HS-5 (cell line): ENCODE measurements at places on chromosomes 5 and 9.

GRCh38 chr5:172164769-172165212 lies 23.2 kb downstream of the STK10 start:
- no peak for DNase-seq

DNA sequence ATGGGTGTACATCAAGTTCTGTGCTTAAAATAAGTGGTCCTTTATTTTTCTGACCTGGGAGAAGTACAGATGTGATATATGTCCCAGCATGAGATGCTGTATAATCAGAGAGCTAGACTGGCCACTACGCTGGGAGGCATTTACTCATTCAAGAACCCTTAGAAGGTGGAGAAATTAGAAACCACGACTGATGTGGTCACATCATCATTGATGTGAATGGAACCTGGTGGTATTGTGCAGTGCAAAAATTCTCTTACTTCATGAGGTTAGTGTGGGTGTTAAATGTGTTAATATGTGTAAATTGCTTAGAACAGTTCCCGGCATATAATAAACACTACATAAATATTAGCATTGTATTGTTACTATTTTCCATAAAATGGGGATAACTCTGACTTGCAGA lies 69.5 kb upstream of the CKMT2 start:
- DNase-seq: no peak

DNA sequence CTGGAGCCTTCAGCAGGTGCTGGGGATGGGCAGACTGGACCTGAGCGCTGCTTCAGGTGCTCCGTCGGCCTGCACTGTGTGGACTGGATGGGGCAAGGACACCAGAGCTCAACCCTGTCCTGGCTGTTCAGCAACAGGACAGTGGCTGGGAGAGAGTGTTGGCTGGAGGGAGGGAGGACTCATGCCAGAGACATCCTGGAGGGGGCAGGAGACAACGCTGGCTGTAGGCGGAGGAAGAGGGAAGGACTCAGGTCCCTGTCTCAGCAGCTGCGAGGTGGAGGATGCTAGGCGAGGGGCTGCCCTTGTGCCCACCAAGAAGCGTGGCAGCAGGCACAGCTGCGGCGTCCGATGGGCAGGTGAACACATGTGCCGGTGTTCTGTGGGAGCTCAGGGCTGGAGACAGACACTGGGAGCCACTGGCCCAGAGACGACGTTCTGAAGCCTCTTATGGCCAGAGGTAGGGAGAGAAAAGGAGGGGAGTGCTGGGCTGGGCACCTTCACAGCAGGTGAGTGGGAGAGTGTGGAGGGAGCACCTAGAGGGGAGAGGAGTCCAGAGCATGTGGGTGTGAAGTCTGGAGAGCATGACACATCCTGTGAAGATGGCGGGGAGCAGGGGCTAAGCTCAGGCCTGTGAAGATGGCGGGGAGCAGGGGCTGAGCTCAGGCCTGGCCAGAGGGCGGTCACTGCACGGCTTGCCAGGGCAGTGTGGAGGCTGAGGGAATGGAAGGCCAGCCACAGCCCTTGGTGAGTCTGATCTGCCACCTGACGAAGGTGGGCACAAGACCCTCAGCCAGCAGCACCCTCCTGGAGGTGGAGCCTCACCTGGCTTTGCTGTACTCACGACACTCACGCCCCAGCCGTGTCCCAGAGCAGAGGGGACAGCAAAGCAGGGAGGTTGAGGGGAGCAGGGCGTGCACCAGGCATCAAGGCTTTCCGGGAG lies 79.1 kb upstream of the FCN1 start:
- no peak for DNase-seq

GRCh38 chr9:121667890-121668289 lies 16.5 kb downstream of the DAB2IP start:
- no peak for DNase-seq

DNA sequence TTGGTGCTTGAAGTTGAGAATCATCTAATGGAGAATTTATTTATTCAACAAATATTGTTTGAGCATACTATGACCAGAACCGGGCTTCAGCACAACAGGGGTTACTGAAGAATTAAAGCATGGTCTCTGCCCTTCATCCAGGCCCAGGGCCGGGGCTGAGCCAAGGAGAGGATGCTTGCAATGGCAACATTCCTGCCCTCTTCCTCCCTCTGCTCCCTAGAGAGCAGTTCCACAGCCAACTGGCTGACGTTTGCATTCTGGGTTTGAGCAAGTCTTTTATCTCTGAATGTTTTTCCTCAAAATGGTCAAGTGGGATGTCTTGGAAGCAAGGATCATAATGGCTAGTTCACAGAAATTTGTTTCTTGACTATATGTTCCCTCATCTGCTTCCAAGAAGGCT lies 80.7 kb downstream of the GLDC start:
- no peak for DNase-seq

DNA sequence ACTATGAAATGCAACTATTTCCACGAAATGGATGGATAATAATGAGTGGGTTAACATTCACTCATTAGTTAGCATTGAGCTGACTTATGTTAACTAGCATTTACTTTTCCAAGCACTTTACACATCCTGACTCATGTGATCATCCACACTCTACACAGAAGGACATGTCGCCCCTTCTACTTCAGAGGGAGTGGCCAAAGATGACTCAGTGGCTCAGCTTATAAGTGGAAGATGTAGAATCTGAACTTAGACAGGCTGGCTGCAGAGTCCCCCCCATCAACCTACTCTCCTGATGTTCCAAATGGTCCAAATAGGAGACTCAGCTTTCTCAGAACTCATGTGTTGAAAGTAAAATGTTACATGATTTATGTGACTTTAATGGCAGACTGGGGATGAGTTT lies 146.0 kb downstream of the ADCY2 start:
- DNase-seq: no peak

DNA sequence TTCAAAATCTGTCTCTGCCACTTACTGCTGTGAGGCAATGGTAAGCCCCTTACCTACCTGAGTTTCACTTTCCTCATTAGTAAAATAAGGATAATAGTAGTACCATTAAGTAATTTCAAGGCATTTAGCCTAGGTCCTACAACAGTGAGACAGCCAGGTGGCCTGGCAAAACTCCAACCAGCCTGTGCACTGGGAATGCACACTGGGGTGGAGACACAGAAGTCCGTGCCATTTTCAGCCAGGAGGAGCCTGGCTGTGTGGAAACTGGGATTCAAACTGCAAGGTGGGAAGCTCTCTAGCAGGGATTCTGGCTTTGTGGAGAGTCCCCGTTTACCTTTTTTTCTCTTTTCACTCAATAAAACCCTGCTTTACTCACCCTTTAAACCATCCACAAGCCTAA lies 630.4 kb downstream of the PRELID2 start:
- no peak for DNase-seq

GRCh38 chr9:17742067-17742466 lies 163.2 kb downstream of the SH3GL2 start:
- no peak for DNase-seq

DNA sequence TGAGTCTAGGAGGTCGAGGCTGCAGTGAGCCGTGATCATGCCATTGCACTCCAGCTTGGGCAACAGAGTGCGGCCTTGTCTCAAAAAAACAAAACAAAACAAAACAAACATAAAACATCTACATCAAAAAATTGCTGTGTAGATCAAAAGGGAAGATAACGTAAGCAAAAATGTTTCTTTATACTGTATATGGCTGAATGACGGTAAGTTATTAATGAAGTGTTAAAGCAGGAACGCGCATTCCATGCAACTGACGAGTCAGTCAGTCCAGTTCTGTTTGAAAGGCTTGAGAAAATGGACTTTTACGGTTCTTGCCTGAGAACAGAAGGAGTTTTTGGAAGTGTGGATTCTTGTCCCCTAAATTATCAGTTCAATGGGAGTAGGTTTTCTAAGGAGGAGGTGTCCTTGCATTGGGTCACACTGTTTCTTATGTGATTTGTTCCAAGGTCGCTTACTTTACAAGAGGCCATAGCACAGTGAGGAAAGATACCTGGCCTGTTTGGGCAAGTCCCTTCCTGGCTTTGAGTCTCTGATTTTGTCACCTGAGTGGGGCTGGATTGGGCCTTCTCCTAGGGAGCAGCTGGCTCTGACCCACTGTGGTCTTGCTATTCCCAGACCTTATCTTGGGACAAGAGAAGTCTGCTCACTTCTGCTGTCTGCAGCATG lies 6.6 kb upstream of the PTGS1 start:
- DNase-seq: no peak

DNA sequence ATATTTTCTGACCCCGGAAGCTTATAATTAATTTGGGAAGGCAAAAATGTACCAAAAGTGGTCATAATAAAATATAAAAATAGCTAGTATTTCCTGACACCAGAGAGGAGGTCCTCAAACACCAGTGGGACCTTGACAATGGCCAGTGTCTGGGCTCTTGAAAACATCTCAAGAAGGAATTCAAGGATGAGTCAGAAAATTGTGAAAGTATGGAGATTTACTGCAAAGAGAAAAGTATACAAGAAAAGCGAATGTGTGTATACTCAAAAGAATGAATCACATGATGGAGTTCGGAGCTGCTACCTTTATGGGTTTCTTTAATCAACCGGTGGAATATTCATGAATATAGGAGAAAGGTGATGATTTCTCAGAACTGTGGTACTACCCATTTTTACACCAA lies 1709.0 kb upstream of the WWC1 start:
- no peak for DNase-seq

DNA sequence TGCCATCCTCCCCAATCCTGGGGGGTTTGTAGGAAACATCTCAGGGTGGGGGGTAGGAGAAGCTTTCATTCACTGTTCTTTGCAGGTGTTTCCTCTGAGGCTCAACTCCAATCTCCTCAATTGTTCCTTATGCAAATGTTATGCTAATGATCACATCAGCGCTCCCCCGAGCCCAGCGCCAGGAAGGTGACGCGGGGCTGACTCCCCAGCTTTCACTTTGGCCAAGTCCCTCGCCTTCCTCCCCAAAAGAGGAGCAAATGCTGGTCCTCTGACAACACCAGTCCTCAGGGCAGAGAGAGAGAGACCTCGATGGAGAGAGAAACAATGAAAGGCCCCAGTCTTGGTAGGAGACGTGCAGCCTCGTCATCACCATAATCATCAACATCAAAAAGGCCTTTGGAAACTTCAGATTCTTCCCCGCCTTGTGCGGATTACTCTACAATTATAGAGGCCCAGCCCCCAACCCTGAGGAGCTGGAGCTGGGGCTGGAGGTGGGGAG lies 39.1 kb downstream of the PCDH1 start:
- no peak for DNase-seq

DNA sequence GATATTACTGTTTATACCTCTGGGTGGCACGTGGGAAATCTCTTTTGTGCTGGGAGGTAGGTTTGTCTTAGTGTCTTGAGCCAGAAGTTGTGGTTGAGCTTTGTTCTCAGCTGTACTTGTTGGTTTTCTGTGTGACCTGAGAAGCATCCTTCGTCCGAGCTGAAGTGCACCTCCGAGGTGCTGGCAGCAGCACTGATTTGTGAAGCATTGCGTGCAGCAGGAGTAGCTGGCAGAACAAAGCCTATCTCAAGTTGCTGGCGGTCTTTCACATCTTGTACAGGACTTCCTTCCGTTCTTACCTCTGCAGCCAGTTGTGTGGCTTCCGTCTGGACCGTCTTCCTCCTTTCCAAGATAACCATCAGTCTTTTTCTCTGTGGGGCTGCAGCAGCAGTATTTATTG lies 4.3 kb downstream of the PRRC2B start:
- DNase-seq: no peak

- peak; percentile 96 for DNase-seq
Observed at GRCh38 chr5:78699552-78700153, 51.1 kb upstream of the LHFPL2 start.
